Esophagus muscularis mucosa (tissue), 4 donors: ENCODE measurements at places on chromosomes 16 and 17. TPM values are rescaled to one million over a fixed set of nuclear protein-coding genes. Genes with fewer than 3 reads are reported as not detected.

GRCh38 chr17:11302401-11303186, 61.6 kb downstream of the SHISA6 start:
- DNase-seq, result peak; percentile 74

DNA sequence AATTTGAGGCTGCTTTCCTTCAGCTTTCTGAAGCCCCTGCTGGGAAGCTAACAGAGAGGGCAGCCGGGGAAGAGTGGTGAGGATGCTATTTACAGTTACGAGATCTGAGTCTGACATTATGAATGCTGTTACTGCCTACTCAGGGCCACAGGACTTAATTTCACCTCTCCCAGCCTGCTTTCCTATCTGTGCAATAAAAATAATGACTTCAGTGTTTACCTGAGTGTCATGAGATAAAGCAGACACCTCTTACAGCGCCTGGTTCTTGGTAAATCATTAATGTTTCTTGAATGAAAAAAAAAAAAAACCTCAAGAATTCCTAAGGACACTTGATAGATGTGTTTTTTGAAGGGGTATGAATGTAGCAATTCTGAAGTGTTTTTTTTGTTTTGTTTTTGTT, 24.2 kb upstream of the CPHXL start:
- no peak for DNase-seq

GRCh38 chr17:80486692-80487091, 10.3 kb upstream of the NPTX1 start:
- DNase-seq, result no peak

The G6PC1 gene
- total RNA-seq, result not detected

The PDP2 gene
- total RNA-seq, result 6.6 TPM

DNA sequence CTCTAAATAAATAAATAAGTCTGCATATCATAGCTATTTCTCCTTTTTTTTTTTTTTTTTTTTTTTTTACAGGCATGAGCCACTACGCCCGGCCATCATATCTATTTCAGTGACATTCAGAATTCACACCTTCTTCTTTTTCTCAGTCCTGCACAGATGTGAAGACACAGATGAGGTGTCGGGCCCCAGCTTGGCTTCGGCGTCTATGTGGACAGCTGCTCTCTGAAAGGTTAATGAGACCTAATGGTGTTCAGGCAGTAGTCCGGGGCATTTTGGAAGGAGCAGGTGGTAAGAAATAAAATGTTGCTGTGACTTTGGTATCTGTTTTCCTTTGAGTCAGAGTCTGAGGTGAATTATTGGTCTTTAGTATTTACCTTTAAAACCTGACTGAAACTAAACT, 23.6 kb downstream of the TANGO6 start:
- DNase-seq, result no peak

DNA sequence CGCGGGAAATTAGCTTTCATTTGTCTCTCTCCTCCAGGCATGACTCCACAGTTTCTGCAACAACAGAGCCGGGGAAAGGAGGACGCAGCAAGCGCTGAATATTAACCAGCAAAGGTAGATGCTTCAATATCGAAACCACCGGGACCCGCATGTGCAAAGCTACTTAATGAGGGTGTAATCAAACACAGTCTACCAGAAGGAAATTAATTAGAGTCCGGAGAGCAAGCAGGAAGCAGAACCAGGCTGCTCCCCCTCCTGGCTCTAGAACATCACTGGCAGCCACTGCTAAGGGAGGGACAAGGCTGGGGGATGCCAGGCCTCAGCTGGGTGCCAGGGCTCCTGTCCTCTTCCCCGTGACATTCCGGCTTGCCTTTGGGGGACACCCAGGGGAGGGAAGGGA, 21.7 kb downstream of the LRRC75A start:
- no peak for DNase-seq

DNA sequence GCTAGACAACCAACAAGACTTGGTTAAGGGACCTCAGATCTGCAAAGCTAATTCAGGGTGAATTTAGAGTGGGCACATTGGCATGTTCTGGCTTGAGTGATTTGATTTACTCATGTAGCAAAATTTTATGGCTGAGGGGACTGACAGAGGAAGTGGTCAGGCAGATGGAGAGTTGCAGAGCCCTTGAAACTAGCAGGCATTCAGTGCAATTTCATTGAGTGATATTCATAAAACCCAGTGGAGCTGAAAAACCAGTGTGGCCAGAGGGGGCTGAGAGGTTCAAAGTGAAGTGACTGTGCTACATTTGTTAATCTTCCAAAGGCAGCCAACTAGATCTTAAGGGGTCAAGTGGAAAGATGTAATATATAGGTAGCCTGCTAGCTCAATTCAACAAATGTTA, 2.2 kb upstream of the TMEM94 start:
- no peak for DNase-seq

The KIF19 gene
- total RNA-seq, result 1.4 TPM

DNA sequence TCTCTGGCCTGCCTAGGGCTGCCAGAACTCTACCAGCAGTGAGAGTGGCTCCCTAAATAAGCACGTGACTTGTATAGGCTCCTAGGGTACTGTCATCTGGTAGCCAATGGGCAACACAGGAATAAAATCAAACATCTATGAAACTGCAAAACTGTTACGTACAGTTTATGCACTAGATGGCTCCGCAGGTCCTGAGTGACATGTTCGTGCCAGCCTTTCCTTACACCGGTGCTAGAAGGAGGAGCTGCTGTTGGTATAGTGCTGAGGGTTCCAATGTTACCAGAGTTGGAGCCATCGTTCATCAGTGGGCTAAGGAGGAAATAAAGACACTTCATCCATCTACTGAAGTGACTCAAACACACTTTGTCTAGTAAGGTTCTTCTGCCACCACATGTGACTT, 63.2 kb upstream of the TRAP1 start:
- DNase-seq, result no peak

The WNK4 gene
- 1.7 TPM for total RNA-seq

DNA sequence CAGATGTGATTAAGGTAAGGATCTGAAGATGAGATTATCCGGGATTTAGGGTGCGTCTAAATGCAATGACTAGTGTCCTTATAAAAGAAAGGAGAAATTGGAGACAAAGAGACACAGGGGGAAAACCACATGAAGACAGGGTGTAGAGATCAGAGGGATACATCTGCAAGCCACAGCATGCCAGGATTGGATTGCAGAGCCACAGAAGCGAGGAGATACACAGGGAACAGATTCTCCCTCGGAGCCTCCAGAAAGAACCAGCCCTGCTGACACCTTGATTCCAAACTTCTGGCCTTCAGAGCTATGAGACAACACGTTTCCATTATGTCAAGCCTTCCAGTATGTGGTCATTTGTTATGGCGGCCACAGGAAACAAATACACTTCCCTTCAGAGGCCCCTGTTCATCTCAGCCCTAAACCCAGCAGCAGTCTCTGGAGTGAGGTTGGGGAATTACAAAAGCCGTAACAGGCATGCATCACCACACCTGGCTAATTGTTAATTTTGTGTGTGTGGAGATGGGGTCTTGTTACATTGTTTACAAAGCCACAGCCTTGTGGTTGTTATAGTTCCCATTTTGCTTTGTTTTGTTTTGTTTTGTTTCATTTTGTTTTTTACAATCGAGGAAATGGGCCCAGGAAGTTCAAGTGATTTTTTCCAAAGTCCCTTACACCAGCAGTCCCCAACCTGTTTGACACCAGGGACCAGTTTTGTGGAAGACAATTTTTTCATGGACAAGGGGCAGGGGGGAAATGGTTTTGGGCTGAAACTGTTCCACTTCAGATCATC, 51.6 kb upstream of the LYRM9 start:
- no peak for DNase-seq

DNA sequence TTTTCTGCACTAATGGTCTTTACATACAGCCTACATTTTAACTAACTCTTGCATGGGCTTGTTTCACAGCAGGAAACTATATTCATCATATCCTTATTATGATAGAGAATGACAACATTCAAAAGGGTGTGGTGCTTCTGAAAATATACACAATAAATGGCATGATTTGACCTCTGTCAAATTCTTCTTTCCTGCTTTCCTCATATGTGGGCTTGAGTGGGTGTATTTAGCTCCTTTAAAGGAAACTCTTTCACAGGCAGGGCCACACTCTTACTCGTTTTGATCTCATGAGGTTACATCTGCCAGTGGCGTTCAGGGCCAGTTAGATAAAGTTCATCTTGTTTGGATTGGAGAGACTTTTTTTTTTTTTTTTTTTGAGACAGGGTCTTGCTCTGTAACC, 6.1 kb downstream of the SLC35G3 start:
- DNase-seq, result no peak

DNA sequence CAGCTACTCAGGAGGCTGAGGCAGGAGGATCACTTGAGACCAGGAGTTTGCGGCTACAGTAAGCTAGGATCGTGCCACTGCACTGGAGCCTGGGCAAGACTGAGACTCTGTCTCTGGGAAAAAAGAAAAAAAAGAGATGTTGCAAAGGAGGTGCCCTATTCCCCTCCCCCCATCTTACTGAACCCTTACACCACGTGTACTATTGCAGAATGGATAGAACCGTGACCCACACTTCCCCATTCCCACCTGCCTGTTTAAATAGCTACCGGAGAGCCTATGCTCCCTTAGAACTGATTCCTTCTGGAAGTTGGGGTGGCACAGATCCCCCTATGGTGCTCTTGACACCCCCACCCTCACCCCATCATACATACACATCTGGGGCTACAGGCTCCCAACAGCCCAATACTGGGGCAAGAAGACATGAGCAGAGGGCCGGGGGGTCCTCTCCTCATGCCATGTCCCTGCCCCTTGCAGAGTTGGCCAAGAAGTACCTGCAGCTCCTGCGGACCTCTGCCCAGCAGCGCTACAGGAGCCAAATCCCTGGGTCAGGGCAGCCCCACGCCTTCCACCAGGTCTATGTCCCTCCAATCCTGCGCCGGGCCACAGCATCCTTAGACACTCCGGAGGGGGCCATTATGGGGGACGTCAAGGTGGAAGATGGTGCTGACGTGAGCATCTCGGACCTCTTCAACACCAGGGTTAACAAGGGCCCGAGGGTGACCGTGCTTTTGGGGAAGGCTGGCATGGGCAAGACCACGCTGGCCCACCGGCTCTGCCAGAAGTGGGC, 35.7 kb downstream of the NLRC5 start:
- no peak for DNase-seq

- no peak for DNase-seq
Measured at GRCh38 chr17:75571197-75571884, 16.3 kb upstream of the MYO15B start.

The KCNH6 gene
- total RNA-seq, result not detected
